ENCODE measurements at places on chromosomes 12 and 14. TPM values are rescaled to one million over a fixed set of nuclear protein-coding genes. Genes with fewer than 3 reads are reported as not detected.
A peak's percentile ranks its signal among the peaks of the same experiment; 100 is the strongest.

Gene SDS
- total RNA-seq = not detected

DNA sequence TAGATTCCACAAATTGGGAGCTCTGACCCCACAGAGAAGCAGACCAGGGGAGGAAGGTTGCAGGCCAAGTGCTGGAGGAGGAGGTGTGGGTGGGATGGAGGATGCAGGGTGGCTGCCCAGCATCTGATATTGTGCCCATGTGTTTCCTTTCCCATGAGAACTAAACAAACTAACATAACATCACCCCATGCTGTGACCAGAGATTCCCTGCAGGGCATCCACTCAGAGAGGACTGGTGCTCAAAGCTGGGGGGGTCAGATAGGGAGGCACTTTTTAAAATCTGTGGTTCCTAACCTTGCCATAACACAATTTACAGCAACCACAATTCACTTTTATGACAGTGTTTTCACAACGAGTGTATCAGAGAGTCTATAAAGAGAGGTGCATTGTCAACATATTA lies 1277.6 kb downstream of the AACS start:
- DNase-seq = no peak
- no peak overlapping the region for H3K27ac ChIP-seq
- H3K4me1 ChIP-seq = no peaks in the 10 kb centered on the region
- no peaks in the 10 kb centered on the region for H3K27me3 ChIP-seq

DNA sequence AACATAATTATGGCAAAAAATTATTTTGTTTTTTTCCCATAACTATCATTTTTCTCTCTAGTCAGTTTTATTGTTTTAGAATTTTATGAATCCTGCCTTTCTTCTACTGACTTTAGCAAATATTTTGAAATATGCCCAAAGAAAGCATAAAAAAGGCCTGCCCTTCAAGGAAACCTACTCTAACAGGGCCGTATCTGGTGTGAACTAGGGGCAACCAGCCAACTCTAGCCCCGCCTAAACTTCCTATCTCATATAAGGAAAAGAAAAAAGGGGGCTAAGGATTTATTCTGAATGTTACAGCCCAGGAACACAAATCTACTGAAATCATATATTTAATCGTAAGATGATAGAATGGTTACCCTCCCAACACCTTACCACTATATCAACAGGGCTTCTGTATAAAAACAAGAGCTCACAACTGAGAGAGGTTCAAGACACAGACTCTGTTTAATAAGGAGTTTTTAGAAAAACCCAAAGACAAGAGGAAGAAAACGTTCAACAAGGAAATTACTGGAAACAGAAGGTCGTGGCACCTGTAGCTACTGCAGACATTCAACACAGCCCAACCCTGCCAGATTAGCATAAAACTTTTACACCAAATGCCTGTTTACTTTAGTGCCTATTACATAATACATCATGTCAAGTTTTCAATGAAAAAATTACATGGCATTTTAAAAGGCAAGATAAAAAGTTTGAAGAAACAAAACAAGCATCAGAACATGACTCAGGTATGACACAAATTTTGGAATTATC lies 12.9 kb upstream of the EPYC start:
- no peak overlapping the region for H3K27ac ChIP-seq
- H3K4me1 ChIP-seq = no peaks in the 10 kb centered on the region
- no peaks in the 10 kb centered on the region for H3K27me3 ChIP-seq
- DNase-seq = no peak
- H3K36me3 ChIP-seq = no peaks in the 10 kb centered on the region

GRCh38 chr14:59360923-59361794 lies 104.0 kb downstream of the GPR135 start:
- peaks cover 4% of the 10 kb centered on the region for H3K36me3 ChIP-seq
- no peak for DNase-seq
- H3K27ac ChIP-seq = peak overlapping the region; percentile 35
- H3K27me3 ChIP-seq = no peaks in the 10 kb centered on the region
- H3K4me3 ChIP-seq = no peak overlapping the region

GRCh38 chr12:32039347-32039746 lies 67.3 kb upstream of the BICD1 start:
- H3K27me3 ChIP-seq = no peaks in the 10 kb centered on the region
- no peaks in the 10 kb centered on the region for H3K36me3 ChIP-seq
- no peaks in the 10 kb centered on the region for H3K4me1 ChIP-seq
- H3K27ac ChIP-seq = no peak overlapping the region
- no peak for DNase-seq

Gene CMA1
- not detected for total RNA-seq

Gene TAS2R42
- total RNA-seq = not detected

All from thoracic aorta (tissue), 2 donors.